ENCODE measurements at places on chromosomes 3 and 15.

DNA sequence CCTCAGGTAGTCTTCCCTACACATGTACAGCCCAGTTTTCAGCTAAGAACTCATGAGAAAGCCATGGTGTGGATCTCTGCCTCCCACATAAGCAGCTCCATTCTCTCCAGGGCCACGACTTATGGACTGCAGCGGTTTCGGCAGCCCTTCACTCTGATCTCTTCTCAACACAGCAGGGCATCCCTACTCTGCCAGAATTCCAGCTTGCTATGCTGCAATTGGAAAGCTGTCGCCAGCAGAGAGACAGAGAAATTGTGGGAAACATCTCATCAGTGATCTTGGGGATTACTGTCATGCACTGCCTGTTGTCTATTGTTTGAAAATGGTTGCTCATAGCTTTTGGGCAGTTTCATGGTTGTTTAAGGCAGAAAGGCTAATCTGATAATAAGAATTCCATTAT lies 11.9 kb upstream of the BLM start:
- no peak for DNase-seq

- no peak for DNase-seq
Measured at GRCh38 chr3:73437828-73438227, 186.9 kb downstream of the PDZRN3 start.

DNA sequence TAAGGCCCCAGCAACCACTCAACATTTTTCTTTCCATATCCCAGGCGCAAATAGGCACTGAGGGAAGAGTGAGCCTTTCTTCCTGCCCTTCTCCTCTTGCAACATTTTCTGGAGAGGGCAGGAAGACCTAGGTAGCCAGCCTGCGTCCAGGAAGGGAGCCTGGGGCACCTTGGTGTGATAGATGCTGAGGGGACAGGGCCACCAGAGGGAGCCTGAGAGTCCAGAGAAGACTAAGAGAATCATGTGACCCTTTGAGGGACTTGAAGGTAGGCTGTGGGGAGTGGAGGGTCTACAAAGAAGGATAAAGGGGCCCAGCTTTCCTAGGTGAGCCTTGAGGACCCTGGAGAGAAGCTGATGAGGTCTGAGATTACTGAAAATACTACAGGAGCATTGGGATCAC lies 346.6 kb downstream of the CNTN6 start:
- DNase-seq = no peak

- no peak for DNase-seq
Measured at GRCh38 chr3:42052132-42052483, 39.0 kb upstream of the TRAK1 start.

DNA sequence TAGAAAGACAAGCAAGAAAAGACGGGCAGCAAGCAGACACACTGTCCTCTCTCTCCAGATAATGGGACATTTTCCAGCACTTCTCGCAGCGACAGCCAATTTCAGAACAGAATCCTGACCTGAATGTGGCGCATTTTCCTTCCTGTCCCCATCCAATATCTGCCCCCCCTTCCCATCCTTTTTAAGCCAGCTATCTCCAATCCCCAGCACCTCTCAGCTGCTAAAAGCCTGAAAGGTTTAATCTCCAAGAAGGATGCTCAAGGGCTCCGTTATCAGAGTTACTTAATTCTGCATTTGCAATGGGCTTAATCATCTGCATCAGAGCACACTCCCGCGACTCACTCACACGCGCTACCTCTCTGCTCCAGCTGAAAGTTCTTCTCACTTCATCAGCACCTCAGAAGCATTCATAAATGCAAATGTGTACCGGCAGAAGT lies 50.5 kb downstream of the SRGAP3 start:
- DNase-seq = no peak

- DNase-seq = no peak
Measured at GRCh38 chr15:90358124-90359033, 6.3 kb downstream of the ZNF774 start.

GRCh38 chr15:73750438-73750837 lies 2.7 kb downstream of the INSYN1 start:
- DNase-seq = no peak

DNA sequence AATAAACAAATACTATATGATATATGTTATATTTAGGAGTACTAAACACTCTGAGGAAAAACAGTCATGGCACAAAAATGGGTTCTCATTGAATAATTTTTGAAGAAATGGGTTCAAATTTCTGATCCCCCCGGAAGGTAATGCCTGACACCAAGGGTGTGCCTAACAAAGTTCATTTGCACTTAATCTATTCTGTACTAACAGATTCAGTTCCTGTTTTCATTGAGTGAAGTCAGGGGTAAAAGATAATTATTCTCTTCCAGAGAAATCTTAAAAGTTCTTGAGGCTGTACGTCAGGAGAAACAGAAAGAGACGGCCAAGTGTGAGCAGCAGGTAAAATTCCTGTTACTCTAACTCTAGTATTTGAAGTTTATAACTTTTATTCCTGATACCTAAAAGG lies 34.5 kb upstream of the TMEM42 start:
- no peak for DNase-seq

DNA sequence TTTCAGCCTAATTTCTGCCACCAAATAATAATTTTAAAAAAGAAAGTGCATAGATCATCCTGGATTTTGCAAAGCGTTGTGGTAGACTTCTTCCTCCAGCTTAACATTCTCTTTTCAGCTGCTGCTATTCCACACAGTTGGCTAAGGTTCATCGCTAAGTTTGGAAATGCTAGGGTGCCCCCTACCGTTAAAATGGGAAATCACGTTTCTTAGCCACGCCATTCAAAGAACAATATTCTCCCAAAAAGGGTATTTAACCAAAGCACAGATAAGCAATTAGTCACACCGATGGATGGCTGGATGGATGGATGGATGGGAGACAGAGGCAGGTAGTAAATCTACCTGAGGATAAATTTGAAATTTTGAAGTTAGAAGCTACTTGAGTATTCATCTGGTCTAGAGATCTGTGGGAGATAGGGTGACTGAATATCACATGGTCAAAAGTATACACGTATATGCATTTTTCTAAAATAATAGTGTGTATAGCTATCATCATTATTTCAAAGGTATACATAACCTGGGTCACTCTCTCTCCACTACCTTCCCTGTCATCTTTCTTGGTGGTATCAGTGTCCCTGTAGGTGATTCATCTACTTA lies 67.2 kb downstream of the EFHB start:
- peak; percentile 44 for DNase-seq

DNA sequence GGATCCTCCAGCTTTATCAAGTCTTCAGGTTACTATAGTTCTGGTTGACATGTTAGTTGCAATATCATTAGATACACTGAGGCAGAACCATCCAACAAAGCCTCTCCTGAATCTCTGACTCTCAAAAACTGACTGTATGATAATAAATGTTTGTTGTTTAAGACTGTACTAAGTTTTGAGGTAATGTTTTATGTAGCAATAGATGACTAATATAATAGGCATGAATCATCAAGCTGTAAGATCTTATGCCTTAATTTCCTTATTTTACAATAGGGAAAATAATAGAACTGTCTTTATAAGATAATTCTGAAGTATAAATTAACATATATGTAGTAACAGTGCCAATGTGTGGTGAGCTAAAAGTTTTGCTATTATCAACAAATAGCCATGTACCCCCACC lies 88.9 kb upstream of the TBC1D5 start:
- no peak for DNase-seq

- no peak for DNase-seq
Measured at GRCh38 chr3:172030181-172030580, 9.2 kb upstream of the FNDC3B start.

- DNase-seq = no peak
Measured at GRCh38 chr3:162274070-162274469, 777.5 kb downstream of the OTOL1 start.

DNA sequence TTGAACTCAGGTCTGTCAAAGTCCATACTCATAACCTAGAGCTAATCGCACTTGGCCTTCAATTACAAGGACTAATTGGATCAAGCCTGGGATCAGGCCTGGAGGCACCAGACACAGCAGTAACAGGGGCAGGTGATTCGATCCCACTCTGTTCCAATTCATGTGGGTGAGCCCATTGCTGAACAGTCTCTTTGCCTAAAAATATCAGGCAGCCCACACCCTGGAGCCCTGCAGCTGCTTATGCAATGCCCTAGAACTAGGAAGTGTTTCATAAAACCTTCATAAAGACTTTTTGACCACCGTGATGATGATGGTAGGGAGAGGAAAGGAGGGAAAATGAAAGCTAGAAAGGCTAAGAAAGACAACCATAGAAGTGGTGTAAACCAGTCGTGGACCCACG lies 47.8 kb upstream of the NEO1 start:
- no peak for DNase-seq

DNA sequence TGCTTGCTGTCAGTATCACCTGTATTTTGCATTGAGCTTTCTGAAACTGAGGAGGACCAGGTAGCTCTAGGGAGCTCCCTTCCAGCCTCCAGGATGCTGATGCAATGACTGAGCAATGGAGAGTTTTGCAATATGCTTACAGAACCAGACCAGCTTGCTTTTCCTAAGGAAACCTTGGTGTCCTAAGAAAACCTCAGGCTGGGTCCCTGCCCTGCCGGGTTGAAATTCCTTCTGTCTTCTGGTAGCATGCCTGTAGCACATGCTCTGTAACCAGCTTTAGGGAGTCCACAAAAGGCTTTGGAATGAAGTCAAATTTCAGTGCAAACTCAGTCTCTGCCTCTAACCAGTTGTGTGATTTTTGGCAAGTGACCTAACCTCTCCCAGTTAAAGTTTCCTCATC lies 65.8 kb upstream of the GSK3B start:
- peak; percentile 97 for DNase-seq

- DNase-seq = no peak
Measured at GRCh38 chr3:170467571-170468147, 49.0 kb downstream of the CLDN11 start.

DNA sequence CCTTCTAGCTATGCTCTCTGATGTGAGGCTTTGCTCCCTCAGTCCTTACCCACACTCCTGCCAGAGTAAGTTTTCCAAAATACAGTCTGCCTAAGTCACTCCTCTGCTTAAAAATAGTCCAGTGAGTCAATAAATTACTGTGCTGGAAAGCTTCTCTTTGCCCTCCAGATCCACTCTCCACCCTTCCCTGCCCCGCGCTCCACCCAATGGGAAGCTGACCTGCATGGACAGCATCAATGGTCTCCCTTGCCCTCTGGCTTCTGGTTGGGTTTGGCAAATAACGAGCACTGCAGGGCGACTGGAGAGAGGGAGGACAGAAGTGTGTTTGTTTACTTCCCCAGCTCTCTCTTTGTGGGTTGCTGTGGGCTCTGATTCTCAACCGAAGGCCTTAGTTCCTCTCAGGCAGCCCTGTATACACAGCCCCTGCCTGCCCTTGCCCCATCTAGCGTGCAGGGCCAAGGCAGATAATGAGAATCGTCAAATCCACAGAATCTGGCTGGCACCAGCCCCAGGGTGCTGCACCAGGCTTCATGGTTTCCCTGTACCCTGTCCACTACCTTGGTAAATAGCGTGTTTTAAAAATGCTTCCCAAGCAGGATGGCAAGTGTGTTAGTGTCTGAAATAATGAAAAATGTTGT lies 110.4 kb downstream of the ADAMTSL3 start:
- DNase-seq = no peak

- no peak for DNase-seq
Measured at GRCh38 chr3:138873471-138874278, 38.9 kb upstream of the PIK3CB start.

- DNase-seq = no peak
Measured at GRCh38 chr3:113063126-113063894, 72.5 kb downstream of the GTPBP8 start.

DNA sequence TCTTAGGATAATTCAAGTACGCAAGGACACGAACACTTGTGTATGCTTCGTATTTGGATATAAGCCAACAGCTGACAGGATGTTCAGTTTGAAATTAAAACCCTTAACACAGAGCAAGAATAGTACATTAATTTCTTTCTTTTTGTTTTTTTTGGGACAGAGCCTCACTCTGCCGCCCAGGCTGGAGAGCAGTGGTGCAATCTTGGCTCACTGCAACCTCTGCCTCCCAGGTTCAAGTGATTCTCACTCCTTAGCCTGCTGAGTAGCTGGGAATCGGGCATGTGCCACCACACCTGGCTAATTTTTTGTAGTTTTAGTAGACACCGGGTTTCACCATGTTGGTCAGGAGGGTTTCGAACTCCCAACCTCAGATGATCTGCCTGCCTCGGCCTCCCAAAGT lies 32.4 kb downstream of the TOMM70 start:
- DNase-seq = no peak

- no peak for DNase-seq
Measured at GRCh38 chr3:15458212-15458780, 30.9 kb downstream of the EAF1 start.

- DNase-seq = no peak
Measured at GRCh38 chr15:31150732-31151231, 49.3 kb upstream of the TRPM1 start.

GRCh38 chr3:100577382-100578008 lies 31.9 kb upstream of the ADGRG7 start:
- no peak for DNase-seq

- DNase-seq = no peak
Measured at GRCh38 chr3:139024968-139025367, 4.2 kb upstream of the PRR23B start.

DNA sequence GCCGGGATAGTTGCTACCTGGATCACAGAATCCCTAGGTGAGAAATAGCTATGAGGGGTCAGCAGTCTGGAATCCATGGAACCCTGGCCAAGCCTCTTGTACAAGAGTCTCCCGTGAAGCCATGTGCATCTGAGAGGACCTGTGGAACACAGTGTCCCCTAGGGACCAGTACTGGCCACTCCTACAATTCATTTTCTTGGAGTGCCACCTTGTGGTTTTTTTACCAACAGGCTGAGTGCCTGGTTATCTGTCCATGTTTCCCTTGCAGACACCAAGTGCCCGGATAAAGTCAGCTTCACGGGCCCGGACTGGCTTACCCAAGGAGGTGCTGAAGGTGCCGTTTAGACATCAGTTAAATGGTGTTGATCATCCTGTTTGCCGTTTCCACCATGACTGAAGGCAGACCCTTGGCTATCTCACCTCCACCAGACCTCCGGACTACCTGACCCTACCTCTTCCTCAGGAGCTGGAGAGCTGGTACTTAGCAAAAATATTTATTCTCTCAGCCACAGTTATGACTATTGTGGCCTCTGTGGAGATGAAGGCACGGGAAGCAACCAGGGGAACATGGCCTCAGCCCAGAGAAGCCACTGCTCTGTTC lies 93.9 kb downstream of the RBPMS2 start:
- peak; percentile 75 for DNase-seq

GRCh38 chr3:192887701-192888100 lies 30.0 kb downstream of the MB21D2 start:
- no peak for DNase-seq

DNA sequence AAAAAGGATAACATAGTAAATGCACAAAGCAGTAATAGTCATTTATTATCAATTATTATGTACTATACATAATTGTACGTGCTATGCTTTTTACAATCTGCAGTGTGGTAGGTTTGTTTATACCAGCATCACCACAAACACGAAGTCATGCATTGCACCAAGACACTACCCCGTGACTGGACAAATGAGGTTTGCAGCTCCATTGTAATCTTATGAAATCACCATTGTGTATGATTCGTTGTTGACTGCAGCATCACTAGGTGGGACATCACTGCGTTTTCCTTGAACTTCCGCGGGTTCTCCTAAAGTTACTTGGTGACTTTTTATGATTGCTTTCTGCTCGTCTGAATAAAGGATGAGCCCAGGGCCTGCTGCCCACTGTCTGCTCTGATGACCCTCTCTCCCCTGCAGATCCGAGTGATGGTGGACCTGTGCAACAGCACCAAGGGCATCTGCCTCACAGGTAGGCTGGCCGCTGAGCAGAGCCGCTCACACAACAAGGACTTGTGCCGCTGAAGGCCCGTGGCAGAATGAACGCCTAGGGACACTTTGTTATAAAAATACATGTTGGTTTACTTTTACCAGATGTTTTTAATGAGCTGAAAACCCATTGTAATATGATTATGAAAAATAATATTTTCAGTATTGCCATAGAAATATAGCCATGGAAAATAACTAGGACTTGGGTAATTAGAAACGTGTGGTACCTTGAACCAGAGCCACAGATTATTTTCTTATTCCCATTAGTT lies 35.8 kb downstream of the GLDN start:
- DNase-seq = peak; percentile 92
